ENCODE measurements at places on chromosomes 1 and 21.

DNA sequence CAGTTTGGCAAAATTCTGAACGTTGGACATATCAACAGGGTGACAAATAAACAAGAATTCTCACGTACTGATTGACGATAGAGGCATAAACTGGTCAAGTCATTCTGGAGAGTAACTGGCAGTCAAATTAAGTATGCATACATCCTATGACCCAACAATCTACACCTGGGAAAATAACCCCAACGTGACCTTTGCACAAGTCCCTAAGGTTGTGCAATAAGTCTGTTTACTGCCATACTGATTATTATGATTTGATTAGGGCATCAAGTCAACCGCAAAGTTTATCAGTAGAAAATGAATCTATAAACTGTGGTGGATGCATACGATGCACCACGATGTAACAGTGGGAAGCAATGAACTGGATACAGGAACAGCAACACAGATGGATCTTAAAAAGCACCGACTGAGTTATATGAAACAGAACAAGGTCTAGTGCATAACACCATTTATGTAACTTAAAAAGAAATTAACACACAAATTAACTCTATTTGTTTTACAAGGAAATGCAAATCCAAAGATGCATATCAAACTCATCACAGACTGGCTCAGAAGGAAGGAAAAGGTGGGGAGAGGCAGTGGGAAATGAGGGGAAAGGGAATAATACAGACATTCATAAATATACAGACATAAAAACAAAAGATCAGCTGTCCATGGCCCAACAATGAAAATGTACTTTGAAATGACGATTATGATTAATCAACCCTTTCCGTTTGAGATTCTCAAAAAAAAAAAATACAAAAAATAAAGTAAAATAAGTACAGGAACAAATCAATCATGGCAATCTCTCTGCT is 41.0 kb upstream of the SEC16B start:
- DNase-seq = no peak

DNA sequence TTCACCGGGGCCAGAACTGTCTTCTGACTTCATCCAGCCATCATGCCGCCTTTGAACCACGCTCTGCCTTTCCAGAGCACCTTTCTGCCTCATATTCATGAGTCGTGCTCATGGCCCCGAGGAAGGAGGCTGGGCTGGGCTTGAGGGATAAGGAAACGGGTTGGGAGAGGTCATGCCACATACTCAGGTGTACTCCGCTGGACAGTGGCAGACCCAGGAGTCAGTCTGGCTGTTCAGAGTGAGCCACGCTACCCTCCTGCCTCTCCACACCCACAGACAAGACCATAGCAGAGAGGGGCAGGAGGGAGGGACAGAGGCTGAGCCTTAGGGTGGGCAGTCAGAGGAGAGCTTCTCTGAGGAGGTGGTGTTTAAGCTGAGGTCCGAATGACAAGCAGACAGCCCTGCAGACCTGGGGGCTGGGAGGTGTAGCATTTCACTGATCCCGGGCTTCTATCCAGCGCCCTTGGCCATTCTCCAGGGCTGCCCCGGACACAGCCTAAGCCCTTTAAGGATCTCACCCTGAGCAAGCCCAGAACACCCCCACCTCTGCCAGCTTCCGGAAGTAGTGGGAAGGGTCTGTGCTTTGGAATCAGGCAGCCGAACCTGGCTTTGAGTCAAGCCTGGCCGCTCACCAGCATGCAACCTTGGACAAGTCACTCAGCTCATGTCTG is 102.3 kb downstream of the LACTBL1 start:
- no peak for DNase-seq

DNA sequence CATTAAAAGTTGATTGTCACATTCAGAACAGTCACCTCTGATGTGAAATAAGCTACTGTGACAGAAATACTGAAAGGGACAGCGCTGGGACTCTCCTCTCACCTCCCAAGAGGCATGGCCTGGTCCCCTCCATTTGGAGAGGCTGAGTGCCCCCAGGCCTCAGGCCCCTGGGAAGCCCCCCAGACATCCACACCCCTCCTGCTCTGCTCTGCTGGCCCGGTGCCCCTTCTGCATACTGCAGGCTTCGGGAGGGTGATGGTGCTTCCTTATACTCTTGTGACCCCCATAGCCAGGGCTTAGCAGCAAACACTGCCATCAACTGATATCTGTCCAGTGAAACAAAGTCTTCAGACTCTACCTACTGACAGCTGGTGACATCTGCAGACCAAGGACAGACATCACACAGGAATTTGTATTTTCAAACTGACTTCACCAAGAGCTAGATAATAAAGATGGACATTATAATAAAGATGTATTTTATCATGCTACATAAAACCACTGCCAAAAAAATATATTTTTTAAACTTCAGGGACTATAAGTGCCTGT is 36.9 kb downstream of the C2CD2 start:
- DNase-seq = no peak

GRCh38 chr1:69319287-69319686 is 248.4 kb upstream of the LRRC7 start:
- no peak for DNase-seq

- no peak for DNase-seq
These were observed 37.7 kb upstream of the ASPM start for GRCh38 chr1:197184190-197184589.

GRCh38 chr1:151828921-151829320 is 2.7 kb downstream of the RORC start:
- DNase-seq = no peak

GRCh38 chr1:151847867-151848596 is 5.5 kb downstream of the THEM5 start:
- no peak for DNase-seq

- peak; percentile 21 for DNase-seq
These were observed 646 bp downstream of the IER5 start for GRCh38 chr1:181089017-181089675.

GRCh38 chr1:56645677-56646305 is 677 bp downstream of the PRKAA2 start:
- DNase-seq = no peak

DNA sequence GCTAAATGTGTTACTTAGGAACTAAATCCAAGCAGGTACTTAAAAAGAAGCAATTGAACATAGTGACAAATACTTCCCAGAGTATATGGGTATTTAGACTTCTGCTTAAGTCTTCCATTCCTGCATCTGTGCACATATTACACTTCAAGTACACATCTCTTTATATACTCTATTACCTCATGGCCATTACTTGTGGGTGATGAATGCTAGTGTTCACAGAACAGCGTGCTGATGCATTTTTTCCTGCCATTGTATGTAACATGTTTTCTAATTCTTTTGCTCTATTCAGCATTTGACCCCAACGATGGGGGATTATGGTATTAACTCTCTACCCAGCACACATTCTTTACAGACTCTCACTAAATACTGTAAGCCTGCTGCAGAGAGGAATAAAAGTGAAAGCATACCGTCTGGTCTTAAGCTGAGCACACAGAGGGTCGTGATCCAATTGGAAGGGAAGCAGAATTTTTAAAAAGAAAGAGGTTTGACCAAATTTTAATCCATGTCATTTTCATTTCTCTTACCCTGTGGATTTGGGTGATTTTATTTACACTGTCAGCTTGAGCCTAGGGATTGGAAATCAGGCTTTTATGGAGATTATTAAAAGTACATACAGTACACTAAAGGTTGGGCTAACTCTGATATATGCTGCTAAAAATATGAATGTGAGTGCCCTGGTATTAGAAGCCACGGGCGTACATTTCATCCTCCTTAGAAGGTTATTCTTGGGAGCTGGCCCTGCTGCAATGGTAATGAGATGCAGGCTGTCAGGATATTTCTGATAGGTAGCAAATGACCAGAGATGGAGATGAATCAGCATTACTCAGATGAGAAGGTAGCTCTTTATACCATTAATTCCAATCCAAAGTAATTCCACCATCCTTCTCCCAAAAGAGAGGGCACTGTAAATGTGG is 95.5 kb upstream of the PROX1 start:
- DNase-seq = no peak

- DNase-seq = no peak
These were observed 1.8 kb downstream of the RD3 start for GRCh38 chr1:211490038-211490678.

GRCh38 chr1:43415901-43416300 is 26.2 kb downstream of the SZT2 start:
- no peak for DNase-seq

- no peak for DNase-seq
These were observed 17.1 kb upstream of the SLC44A3 start for GRCh38 chr1:94803106-94803505.

DNA sequence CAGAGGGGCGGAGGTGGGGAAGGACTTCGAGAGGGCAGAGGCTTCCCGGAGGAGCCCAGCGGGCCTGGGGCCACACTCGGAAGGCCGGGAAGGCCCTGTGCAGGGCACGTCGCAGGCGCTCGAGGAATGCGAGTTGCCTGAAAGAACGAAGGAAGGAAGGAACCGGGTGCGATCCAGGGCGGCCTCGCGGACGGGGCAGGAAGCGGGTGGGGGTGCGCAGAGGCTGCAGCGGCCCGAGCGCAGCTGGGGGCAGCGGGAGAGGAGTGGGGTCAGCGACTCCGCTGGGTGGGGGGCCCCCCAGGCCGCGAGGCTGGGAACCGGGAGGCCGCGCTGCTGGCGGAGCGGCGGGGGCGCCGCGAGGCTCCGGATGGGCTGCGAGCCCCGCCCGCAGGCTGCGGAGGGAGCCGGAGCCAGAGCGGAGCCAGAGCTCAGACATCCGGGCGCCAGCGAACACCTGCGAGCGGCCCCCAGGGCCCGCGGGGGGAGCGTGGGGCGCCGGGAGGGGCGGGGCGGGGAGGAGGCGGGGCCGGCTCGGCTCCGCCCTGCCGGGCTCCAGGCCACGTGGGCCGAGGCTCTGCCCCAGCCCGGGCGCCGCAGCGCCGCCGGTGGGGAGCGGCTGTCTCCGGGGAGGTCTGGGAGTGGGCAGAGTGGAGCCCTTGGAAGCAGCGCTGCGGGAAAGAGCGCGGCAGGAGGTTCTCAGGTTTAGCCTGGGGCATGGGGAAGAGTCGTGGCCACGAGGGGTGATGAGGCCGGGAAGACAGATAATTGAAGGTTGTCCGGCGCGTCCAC is 4.6 kb downstream of the ID3 start:
- DNase-seq = peak; percentile 84

DNA sequence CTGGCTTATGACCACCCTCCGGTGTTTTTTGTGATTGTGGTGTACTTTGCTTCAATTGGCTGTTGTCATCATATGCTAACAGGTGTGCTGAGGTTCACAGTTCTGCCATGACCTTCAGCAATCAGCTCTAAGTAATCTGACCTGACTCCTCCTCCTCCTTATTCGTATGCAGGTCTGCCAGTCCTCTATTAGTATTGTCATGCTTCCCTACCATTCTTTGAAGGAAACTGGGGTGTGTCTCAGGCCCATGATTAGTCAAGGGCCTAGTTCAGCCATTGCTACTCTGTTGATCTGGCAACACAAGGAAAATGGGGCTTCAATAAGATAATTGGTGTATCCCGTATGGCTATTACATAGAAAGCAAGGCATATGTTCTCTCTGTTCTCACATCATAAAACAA is 332.3 kb upstream of the DPYD start:
- no peak for DNase-seq

DNA sequence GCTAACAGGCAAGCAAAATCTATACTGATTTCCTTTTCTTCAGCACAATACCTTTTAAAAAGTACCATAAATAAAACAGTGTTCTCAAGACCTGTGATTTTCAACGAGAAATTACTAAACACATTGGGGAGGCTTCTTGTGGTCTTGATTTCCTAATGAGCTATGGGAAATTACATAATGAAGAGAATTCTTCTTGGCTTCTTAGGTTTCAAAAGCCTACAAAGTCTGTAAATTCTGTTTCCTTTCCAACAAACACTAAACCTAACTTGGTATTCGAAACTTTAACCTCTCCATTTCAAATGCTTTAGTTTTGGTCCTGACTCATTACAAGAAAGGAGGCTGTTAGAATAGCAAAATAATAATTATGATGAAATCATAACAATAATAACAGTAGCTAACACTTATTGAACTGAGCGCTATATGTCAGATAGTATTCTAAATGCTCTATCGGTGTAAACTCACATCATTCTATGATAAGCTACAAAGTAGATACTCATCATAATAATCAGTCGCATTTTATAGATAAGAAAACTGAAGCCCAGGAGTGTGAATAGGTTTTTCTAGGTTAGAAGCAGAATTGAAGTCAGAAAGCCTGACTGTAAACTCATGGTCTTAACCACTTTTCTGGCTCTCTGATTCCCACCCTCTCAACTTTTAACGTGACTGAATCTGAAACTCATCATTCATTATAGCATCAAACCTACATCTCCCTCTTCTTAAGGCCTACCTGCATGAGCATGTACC is 486.7 kb downstream of the SMYD3 start:
- no peak for DNase-seq

- no peak for DNase-seq
These were observed 130.7 kb downstream of the COQ8A start for GRCh38 chr1:227070638-227071285.

- no peak for DNase-seq
These were observed 20.6 kb downstream of the CD101 start for GRCh38 chr1:117022114-117022513.

DNA sequence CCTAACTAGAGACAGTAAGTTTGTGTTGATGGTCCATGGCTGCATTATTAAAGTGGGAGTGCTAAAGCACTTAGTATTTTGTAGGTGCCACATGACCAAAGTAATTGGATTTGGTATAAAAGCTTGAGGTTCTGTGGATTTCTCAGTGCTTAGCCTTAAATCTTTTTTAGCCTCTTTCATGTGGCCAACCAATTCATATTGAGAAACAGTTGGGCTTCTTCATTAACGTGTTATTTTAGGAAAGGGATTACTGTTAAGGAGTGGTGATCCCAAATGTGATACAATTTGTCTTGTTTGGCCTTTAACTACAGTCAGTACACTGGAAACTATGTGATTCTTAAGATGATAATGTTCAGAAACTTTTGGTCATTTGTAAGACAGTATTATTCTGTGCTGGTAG is 25.5 kb downstream of the MAN1A2 start:
- no peak for DNase-seq

- DNase-seq = no peak
These were observed 114.5 kb downstream of the DSCAM start for GRCh38 chr21:40732253-40733023.

DNA sequence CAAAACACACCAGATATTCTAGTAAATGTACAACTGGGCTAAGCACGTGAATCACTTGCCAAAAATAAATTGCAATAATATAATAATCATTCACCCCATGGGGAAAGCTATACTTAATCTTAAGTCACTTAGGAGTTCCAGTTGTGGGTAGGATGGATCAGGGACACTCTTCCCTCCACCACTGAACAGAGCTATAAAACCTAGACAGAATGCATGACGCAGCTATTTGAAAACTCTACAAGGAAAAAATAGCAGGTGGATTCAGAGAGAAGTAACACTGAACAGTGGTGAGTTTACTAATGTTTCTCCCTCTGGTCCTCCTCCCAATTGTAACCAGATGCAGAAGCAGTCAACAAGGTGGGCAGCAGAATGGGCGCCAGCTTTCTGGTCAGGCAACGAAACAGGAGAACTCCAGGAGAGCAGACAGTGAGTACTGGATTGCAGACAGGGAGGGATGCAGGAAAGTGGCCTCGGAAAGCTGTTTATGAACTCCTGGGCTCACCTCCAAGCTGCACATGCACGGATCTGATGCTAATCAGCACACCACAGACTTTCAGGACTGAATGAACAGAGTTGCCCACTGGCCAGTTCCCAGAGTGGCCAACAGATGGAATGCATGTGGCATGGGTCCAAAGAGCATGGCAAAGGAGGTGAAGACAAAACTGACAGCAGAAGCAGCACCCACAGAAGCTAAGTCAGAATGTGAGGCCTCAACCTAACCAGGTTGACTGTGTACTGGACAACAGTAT is 41.4 kb downstream of the TARBP1 start:
- DNase-seq = no peak

- DNase-seq = no peak
These were observed 299.7 kb downstream of the OLFM3 start for GRCh38 chr1:101697072-101697471.

- no peak for DNase-seq
These were observed 12.6 kb downstream of the ETV3L start for GRCh38 chr1:157087030-157087429.
